IPS DF 6.9 (cell line): ENCODE measurements at places on chromosomes 16 and 17.

DNA sequence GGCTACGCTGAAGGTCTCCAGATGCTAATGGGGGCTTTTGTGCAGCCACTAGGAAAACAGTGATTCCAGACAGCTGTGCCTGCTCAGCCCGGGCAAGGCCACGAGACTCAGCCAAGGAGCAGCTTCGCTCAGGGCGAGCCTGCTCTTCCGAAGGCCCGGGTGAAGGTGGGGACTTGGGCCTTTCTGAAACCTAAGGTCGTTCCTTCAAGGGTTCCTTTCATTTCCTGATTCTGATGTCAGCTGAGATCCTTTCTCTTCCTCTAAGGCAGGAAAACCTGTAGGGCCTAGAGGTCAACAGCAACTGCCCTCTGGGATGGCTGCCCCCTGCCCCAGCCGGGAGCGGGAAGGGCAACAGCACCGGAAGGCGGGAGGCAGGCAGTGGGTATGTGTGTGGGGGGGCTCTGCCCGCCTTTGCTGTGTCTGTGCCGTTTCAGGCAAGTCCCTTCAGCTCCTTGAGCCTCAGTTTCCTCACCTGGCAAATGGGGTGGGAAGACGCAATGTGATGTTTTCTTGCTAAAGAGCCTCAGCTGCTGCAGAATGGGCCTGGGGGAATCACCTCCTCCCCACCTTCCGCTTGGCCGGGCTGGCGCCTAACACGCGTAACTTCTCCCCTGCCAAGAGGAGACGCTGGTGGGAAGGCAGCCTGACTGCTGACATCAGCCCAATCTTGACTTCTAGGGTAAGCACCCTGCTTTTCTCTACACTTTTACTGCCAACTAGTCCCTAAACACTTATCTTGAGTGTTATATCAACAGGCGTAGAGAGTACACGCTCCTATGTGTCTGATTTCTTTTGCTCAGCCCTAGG lies 32.8 kb downstream of the IRF8 start:
- H3K36me3 ChIP-seq, result no peaks in the 10 kb centered on the region
- no peaks in the 10 kb centered on the region for H3K27me3 ChIP-seq
- no peak overlapping the region for H3K27ac ChIP-seq

- H3K27me3 ChIP-seq, result no peaks in the 10 kb centered on the region
- H3K4me1 ChIP-seq, result no peaks in the 10 kb centered on the region
- H3K27ac ChIP-seq, result no peak overlapping the region
These were observed 71.9 kb downstream of the KIF2B start for GRCh38 chr17:53894591-53894990.

GRCh38 chr17:21250854-21251253 lies 2.4 kb downstream of the NATD1 start:
- no peak overlapping the region for H3K27ac ChIP-seq
- H3K4me1 ChIP-seq, result 0 out of 2 replicates have a peak, but pooled peaks cover 3% of the 10 kb centered on the region
- no peaks in the 10 kb centered on the region for H3K27me3 ChIP-seq
- no peaks in the 10 kb centered on the region for H3K36me3 ChIP-seq
- H3K4me3 ChIP-seq, result no peak overlapping the region
- no peak for DNase-seq

DNA sequence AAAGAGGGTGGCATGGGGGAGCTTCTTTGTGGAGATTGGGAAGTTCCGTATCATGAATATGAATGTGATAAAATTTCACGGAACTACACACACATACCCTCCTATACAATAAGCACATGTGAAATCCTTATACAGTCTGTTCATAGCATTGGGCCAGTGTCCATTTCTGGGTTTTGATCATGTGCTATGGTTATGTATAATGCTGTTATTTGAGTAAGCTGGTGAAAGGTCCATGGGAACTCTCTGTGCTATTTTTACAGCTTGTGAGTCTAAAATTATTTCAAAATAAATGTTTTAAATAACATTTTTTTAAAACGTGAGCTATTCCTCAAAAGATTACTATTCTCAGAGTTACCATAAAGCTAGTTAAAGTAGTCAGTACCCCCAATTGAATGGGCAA lies 205.2 kb upstream of the CACNG5 start:
- no peak overlapping the region for H3K4me3 ChIP-seq

GRCh38 chr17:77646046-77646430 lies 312.5 kb upstream of the TNRC6C start:
- no peak overlapping the region for H3K27ac ChIP-seq
- DNase-seq, result no peak
- no peaks in the 10 kb centered on the region for H3K27me3 ChIP-seq
- H3K36me3 ChIP-seq, result no peaks in the 10 kb centered on the region
- H3K4me3 ChIP-seq, result no peak overlapping the region
- H3K4me1 ChIP-seq, result no peaks in the 10 kb centered on the region; the same call in 1 of the 2 replicates

DNA sequence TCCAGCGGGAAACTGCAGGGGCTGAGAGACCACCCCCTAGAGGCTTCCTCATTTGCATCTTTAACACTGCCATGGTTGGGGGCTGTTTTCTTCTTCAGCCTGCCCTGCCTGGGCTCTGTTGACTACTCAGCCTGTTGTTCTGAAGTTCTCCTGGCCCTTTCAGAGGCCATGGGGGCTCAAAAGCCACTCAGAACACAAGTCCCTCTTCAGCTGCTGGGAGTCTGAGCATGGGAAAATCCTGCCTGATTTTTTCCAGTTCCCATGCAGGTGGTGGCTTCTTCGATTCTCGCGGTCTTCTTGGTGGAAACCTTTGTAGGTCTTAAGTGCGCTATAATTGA lies 36.3 kb downstream of the PLCG2 start:
- H3K36me3 ChIP-seq, result no peaks in the 10 kb centered on the region
- no peaks in the 10 kb centered on the region; the same call in 1 of the 2 replicates for H3K27me3 ChIP-seq
- DNase-seq, result no peak
- peaks cover 7% of the 10 kb centered on the region for H3K4me1 ChIP-seq
- no peak overlapping the region for H3K4me3 ChIP-seq

- peaks cover 2% of the 10 kb centered on the region; the same call in 1 of the 2 replicates for H3K4me1 ChIP-seq
- no peak overlapping the region for H3K27ac ChIP-seq
- no peaks in the 10 kb centered on the region for H3K36me3 ChIP-seq
- DNase-seq, result no peak
These were observed 57.6 kb upstream of the LHX1 start for GRCh38 chr17:36879624-36880131.

DNA sequence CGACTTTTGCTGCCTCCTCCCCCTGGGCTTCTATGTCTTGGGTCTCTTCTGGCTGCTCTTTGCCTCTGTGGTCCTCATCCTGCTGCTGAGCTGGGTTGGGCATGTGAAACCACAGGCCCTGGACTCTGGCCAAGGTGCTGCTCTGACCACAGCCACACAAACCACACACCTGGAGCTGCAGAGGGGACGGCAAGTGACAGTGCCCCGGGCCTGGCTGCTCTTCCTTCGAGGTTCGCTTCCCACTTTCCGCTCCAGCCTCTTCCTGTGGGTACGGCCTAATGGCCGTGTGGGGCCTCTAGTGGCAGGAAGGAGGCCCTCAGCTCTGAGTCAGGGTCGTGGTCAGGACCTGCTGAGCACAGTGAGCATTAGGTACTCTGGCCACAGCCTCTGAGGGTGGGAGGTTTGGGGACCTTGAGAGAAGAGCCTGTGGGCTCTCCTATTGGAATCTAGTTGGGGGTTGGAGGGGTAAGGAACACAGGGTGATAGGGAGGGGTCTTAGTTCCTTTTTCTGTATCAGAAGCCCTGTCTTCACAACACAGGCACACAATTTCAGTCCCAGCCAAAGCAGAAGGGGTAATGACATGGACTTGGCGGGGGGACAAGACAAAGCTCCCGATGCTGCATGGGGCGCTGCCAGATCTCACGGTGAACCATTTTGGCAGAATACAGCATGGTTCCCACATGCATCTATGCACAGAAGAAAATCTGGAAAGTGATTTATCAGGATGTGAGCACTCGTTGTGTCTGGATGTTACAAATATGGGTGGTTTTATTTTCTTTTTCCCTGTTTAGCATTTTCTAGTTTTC lies 2.3 kb downstream of the GP1BA start:
- H3K4me1 ChIP-seq, result peaks cover 6% of the 10 kb centered on the region
- H3K36me3 ChIP-seq, result peaks cover 7% of the 10 kb centered on the region; the same call in 1 of the 2 replicates
- H3K27me3 ChIP-seq, result no peaks in the 10 kb centered on the region
- H3K27ac ChIP-seq, result no peak overlapping the region
